ENCODE measurements at places on chromosomes 7 and 10.

DNA sequence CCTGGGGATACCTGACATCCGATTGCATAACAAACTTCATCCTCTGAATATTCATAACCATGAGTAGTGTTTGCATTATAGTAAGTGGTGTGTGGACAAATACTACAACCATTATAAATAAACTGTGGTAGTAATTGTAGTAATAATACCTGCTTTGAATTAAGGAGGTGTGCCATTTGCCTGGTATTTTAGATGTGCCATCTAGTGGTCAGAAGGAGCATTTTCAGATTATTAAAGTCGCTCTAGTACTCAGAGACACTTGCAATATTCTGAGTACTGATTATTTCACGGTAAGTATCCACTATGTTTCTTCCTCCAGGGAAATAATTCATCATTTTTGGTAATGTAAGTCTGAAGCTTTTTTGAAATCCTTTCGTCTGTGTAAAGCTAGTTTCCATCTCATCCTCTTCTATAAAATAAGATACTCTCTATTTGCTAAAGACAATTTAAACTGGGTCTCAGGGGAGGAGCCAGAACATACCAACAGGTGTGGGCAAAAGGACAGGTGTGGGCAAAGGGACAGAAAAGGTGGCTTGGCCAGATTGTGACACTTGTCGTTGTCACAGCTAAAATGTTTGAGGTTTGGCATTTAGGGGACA is 115.3 kb upstream of the WDR11 start:
- no peak for DNase-seq

- peak; percentile 46 for DNase-seq
These were observed 102.5 kb downstream of the RAMP3 start for GRCh38 chr7:45259966-45260646.

- DNase-seq = no peak
These were observed 132.4 kb downstream of the DNAH11 start for GRCh38 chr7:21675255-21675654.

DNA sequence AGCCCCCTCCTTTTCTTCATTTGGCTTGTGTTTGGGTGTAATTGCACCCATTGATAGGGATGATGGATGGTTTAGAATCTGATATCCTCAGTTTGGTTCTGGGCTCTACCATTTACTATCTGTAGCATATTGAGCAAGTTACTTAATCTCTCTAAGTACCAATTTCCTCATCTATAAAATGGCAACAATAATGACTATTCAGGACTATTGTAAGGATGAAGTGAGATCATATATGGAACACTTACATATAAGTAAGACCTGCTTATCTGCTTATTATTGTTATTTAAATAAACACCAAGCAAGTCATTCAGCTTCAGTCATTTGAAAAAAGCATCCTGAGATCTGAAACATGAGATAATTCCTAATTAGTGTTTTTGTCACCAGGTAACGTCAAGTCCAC is 127.0 kb downstream of the SEC23IP start:
- DNase-seq = no peak

DNA sequence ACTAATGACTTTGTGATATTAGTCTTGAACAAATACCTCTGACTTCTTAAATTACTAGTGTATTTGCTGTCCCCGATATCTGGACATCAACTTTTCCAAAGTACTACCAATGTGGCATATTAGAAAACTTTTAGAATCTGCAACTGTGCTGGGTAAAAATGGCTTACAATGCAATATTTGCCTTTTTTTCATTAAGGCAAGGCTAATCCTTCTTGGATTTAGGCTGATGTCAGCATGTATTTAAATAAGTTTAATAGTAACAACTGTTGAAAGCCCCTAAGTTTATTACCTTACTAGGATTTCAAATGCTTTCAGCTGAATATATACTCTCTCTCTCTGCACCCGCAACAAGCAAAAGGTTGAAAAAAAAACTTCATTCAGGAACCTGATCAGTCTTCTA is 1232.3 kb downstream of the REEP3 start:
- no peak for DNase-seq

DNA sequence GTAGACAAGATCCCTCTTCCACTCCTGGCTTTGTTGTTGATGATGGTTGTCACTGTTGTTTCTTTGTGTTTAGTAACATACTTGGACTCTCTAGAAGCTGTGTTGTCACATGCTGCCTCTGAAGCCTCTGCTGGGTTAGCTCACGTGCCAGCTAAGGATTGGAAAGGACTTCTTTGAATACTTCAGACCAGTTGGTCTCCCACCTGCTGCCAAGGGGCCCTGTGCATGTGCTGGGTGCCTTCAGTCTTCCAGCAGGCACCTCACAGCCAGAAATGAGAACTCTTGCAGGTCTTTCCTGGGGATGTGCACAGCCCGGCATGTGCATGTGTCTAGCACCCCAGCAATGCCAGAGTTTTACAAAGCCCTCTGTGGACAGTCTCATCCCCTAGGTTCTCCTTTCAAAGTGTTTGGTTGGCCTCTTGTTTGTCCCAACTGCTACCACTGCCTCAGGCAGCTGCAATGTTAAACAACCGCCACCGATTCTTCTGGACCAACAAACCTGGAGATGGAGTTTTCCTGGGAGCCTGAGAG is 21.7 kb upstream of the NCAPG2 start:
- no peak for DNase-seq

- no peak for DNase-seq
These were observed 36.2 kb downstream of the GNG11 start for GRCh38 chr7:93957767-93958166.

- DNase-seq = peak; percentile 2
These were observed 4.5 kb downstream of the STAM start for GRCh38 chr10:17648243-17649035.

- no peak for DNase-seq
These were observed 91.8 kb downstream of the ARHGAP12 start for GRCh38 chr10:31836569-31837406.

GRCh38 chr7:74199551-74200355 is 10.1 kb upstream of the LAT2 start:
- DNase-seq = no peak

GRCh38 chr7:137996386-137996851 is 5.5 kb downstream of the CREB3L2 start:
- DNase-seq = no peak

DNA sequence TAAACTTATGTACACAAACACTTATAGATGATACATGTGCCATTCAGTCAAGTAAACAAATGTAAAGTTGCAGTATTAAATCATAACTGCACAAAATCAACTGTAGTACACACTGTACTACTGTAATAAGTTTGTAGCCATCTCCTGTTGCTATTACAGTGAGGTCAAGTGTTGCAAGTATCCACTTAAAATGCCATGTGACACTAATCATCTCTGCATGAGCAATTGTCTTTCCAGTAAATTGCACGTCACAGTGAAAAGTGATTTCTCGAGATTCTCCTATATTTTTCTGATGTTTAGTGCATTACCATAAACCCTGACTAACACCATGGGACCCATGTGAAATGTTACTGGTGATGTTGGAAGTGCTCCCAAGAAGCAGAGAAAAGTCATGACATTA is 293.3 kb upstream of the SP4 start:
- DNase-seq = no peak

DNA sequence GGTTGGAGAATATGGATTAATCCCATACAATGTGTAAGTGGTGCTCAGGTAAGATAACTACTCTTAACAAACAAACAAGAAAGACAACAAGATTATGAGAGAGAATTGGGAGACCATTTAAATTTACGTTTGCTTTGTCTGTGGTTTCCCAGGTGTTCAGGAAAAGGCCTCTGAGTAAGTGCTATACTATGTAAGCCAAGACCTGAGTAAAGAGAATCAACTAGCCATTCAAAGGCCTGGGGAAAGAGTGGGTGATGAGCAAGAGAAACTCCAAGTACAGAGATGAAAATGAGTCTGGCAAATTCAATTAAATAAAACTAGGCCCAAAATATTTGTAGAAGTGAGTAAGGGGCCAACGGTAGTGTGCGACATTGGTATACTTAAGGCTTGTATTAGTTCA is 9.9 kb downstream of the CSTF2T start:
- DNase-seq = no peak

- DNase-seq = no peak
These were observed 67.1 kb downstream of the CUBN start for GRCh38 chr10:17062493-17062892.

DNA sequence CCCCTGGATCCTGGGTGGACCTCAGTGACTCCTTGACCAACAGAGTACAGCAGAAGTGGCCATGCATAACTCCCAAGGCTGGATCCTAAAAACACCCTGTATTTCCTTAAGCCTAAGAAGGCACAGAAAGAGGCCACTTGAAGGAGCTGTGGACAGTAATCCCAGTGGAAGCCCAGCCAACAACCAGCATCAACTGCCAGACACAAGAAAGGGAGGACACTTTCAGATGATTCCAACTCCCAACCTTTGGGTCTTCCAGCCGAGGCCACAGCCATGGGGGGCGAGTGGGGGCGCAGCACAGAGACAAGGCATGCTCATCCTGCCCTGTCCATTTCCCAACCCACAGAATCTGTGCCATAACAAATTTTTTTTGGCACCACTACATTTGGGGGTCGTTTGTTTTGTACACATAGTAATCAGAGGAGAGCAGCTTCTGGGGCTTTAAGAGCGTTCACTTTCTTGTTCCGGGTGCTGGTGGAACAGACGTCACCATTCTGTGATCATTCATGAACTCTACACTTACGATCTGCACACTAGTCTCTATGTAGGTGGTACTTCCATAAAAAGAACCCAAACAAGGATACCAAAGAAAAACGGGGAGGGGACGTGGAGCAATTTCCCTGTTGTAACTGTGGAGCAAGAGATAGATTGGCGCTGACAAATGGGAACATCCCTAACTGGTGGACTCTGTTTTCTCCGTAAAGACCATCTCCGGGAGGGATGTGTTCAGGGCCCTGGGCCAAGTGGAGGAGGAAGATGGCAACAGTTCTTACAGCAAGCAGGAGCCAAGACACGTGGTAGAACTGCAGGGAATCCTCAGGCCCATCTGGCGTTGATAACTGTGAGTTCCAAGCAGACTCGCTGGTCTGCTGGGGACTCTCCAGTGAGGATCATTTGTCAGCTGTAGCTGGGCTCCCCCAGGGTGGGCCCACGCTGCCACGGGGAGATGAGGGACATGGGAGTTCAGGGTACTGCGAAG is 6.0 kb upstream of the SLC29A3 start:
- no peak for DNase-seq

DNA sequence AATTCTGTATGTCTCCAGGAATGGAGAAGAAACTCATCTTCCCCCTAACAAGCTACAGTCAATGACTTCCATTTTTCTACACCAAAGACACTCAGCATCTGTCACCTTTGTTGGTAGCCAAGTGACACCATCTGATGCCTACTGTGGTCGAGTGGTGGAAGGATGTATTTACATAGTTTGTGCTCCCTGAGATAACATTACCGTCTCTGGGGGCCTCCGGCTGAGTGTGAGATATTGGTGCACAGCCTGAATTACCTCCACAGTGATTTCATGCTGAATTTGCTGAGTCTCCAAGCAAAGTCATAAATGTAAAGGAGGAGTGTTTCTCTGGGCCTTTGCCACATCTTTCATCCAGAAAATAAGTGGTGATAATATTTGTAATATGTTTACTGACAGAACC is 114.0 kb downstream of the GRID1 start:
- no peak for DNase-seq

GRCh38 chr10:133260895-133261725 is 15.6 kb downstream of the ADAM8 start:
- DNase-seq = peak; percentile 50

DNA sequence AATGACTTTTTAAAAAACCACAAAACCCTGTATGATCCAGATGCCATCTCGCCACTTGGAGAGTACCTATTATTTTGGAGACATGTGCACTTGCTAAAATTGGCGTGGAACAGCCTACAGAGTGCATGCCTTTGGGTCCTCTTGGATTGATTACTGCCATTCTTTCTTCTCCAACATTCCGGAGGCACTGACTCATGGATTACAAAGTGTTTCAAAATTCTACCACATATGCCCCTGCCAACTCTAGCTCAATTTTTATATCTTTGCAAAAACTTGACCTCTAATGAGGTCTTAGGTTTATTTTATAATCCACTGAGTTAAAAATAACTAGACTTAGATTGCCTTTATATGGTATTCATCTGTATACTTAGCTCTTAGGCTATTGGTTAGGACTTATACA is 55.8 kb upstream of the KIF5B start:
- DNase-seq = no peak

- DNase-seq = no peak
These were observed 599.7 kb downstream of the LRMDA start for GRCh38 chr10:76031099-76031498.

DNA sequence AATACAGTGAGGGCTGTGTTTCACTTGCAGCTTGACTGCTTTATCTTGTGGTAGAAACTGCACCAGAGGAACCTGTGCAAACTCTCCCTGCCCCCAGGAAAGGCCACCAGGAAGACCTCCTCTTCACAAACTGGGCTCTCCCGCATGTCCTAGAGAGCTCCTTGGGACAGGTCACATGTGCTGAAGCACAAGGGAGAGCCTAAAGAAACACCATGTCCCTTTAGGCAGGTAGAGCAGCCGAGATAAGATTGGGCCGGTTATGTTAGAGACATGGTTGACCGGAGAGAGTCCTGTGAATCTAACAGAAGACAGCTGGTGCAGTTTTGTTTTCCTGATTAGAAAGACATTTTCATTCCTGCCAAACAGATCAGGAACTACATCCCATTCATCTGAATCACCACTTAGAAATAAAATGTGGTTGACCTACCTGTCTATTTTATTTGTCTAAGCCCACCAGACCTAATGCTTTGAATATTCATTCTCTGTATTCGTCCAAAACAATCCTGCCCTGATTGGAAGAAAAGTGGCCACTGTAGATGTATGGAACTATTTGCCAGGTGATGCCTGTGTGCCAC is 224.1 kb downstream of the GLI3 start:
- DNase-seq = no peak

DNA sequence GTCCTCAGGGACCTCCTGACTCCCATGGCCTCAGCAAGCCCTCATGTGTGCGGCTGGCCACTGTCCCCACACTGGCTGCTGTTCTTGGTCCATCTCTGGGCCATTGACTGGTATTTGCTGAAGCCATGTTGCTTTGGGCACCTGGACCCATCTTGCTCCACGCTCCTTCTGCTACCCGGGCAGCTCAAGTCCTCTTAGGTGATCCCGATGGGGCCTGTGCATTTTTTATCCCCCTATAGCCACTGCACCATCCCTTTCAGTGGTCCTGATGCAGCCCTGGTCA is 16.7 kb downstream of the RAMP3 start:
- no peak for DNase-seq

DNA sequence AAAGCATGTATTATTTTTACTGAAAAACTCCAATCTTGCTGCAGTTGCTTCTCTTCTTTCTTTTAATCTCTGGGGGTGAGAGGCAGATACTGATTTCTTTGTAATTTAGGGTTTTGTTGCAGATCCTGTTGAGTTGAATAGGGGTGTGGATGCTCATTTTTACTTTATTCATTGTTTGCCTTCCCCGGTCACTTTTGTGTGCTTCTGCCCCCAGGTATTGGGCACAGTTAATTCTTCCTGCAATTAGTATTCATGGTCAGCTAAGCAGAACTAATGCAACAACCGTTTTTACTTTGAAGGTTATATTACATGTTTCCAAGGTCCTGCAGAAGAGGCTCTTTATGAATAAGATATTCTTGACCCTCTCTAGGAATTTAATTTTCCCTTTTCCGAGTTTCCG is 96.4 kb downstream of the BUB3 start:
- no peak for DNase-seq
